ENCODE measurements at places on chromosomes 12 and 14.

- no peak for DNase-seq
Measured at GRCh38 chr14:77647853-77648252, 31.4 kb upstream of the SPTLC2 start.

DNA sequence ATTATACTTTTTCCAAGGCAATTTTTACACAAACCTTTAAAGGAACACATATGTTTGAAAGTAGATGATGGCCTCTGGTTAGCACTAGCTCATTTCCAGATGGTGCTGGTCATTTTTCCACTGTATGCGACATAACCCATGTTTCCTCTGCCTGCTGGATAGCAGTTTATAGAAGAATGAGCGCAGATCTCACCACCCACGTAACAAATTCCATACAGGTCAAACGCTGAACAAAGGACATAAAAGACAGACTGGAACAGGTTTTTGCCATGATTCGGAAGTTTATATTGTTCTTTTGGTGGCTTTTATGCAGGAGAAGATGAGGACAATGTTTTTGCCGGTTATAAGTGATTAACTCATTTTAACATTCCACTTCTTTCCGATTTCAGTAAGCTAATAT, 30.7 kb downstream of the PPP1R36 start:
- no peak for DNase-seq

GRCh38 chr14:100603341-100604120, 16.3 kb upstream of the BEGAIN start:
- no peak for DNase-seq

DNA sequence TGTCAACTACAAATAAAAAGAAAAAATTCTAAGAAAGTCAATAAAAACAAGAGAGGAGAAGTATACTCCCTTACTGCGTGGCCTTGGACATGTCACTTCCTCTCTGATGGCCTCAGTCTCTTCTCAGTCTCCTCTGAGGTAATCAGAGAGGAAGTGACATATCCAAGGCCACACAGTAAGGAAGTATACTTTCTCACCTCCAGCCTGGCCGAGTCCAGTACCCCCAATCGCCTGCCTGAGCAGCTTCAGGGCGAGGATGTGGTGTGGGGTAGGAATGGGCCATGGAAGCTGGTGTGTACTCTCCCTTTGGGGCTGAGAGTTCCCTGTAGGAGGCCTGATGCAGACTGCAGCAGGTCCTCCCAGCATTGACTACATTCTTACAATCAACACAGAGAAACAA, 15.8 kb downstream of the VDR start:
- no peak for DNase-seq

GRCh38 chr14:102297436-102298170, 7.4 kb downstream of the MOK start:
- DNase-seq: no peak

- DNase-seq: no peak
Measured at GRCh38 chr14:94941311-94941710, 171.4 kb upstream of the GSC start.

DNA sequence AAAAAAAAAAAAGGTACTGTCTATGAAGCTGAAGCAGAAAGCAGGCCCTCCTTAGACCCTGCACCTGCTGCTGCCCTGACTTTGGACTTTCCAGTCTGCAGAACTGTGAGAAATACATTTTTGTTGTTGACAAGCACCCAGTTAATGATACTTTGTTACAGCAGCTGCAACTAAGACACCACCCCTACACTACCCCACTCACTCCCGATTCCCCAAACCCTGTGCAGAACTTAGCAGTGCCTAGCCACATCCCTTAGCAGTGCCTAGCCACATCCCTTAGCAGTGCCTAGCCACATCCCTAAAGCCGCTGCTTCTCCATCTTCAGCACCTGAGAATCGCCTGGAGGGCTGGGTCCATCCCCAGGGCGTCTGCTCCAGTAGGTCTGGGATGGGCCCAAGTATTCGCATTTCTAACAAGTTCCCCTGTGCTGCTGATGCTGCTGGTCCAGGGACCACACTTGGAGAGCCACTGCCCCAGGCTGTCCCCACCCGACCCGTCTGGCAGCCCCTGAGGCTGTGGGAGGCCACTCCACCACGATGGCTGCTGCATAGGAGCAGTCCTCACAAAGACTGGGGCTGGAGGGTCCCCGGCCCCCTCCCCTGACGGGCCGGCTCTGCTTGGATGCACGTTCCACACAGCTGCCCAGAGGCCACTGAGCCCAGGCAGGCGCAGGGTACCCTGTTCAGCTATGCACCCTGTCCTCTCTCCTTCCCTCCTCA, 10.8 kb upstream of the PPP1R13B start:
- no peak for DNase-seq

GRCh38 chr14:103078420-103078749, 5.6 kb upstream of the LBHD2 start:
- DNase-seq: peak; percentile 74

All from AG10803 (cell line).